ENCODE measurements at places on chromosomes 7 and 10. TPM values are rescaled to one million over a fixed set of nuclear protein-coding genes. Genes with fewer than 3 reads are reported as not detected.

The ZNF804B gene
- total RNA-seq = not detected

The STEAP4 gene
- total RNA-seq = 318 TPM

The PAPOLB gene
- total RNA-seq = 0.12 TPM

The BMPER gene
- 5.4 TPM for total RNA-seq

The ITIH2 gene
- not detected for total RNA-seq

The SCART1 gene
- total RNA-seq = 1.3 TPM

The FFAR4 gene
- total RNA-seq = 3.0 TPM

The ASAH2 gene
- 0.60 TPM for total RNA-seq

The PCBD1 gene
- 75.6 TPM for total RNA-seq

The IQUB gene
- 1.6 TPM for total RNA-seq

The ZNRF2 gene
- 17.5 TPM for total RNA-seq

The LRRD1 gene
- total RNA-seq = not detected

The LEP gene
- total RNA-seq = 278 TPM

The PHKG1 gene
- 0.96 TPM for total RNA-seq

- DNase-seq = no peak
Observed at GRCh38 chr7:142487124-142487523, 229.3 kb upstream of the PRSS58 start.

DNA sequence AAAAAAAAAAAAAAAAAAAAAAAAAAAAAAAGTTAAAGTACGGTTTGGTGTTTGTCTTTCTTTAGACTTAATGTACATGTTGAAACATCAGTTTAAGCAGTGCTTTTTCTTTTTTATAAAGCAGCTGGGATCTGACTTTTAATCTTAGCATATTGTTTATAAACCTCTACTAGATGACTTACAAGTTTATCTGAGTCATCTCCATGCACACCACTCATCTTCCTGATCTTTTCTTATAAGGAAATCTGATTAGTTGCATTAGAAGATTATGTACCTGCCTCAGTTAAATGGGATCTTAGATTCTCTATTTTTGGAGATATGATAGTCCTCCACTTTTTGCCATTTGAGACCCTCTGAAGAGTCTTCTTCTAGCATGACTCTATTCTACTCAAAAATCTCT is 391.9 kb upstream of the LRGUK start:
- no peak for DNase-seq

- no peak for DNase-seq
Observed at GRCh38 chr7:141466151-141466904, 84.9 kb upstream of the AGK start.

GRCh38 chr7:157009778-157010587 is 480 bp downstream of the MNX1 start:
- no peak for DNase-seq

DNA sequence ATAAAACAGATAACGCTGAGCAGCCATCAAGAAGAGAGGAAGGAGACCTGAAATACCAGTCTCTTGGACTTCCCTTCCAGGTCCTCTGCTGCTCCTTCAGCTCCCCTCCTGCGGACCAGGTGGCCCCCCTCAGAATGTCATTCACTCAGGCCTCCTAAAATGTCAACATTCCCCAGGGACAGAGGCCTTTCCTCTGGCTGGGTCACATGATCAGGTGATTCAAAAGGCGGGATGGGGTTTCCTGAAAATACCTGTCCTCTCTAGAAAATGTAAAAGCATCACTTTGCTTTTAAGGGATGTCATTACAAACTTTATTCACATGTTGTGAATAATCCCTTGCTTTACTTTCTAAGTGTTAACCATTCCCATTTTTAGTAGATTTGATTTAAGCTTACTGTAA is 311.1 kb downstream of the INHBA start:
- DNase-seq = no peak

- no peak for DNase-seq
Observed at GRCh38 chr7:124722292-124722691, 43.3 kb downstream of the GPR37 start.

- no peak for DNase-seq
Observed at GRCh38 chr10:107083388-107084009, 81.0 kb downstream of the SORCS1 start.

GRCh38 chr7:129386506-129386905 is 47.7 kb upstream of the STRIP2 start:
- no peak for DNase-seq

DNA sequence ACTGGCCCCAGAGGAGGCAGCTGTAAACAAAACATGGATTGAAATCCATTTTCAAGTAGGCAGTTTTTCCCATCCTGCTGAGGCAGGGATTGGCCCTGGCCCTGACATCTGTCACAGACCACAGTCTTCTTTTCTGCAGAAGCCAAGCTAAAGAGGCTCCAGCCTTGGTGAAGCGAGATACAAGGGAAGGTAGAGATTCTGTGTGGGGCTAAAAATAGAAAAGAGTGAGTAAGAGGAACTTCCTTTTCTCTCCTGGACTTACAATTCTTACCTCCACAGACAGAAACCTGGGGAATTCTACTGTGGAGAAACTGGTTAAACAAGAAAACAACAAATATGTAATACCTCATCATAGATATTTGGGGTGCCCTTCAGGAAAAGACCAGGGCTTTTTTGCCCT is 624.8 kb upstream of the FZD8 start:
- no peak for DNase-seq

- DNase-seq = no peak
Observed at GRCh38 chr7:11294965-11295364, 321.3 kb downstream of the PHF14 start.

- DNase-seq = no peak
Observed at GRCh38 chr7:94888995-94889523, 18.3 kb upstream of the PPP1R9A start.

DNA sequence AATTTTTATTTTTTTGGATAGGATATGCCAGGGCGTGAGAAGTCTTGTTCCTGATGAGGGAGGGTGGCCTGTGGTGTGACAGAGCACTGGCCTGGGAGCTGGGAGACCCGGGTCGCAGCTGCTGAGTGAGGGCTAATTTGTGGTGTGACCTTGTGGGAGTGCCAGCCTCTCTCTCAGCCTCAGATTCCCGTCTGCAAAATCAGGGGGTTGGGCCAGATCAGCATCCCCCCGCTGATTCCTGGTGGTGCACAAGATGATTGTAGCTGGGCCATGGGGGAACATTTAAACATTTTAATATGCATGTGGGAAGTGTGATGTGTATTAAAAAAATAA is 14.9 kb downstream of the TSPAN15 start:
- DNase-seq = no peak

- no peak for DNase-seq
Observed at GRCh38 chr7:37107047-37107750, 341.5 kb downstream of the ELMO1 start.

- DNase-seq = no peak
Observed at GRCh38 chr7:1855725-1856160, 185.7 kb downstream of the ELFN1 start.

DNA sequence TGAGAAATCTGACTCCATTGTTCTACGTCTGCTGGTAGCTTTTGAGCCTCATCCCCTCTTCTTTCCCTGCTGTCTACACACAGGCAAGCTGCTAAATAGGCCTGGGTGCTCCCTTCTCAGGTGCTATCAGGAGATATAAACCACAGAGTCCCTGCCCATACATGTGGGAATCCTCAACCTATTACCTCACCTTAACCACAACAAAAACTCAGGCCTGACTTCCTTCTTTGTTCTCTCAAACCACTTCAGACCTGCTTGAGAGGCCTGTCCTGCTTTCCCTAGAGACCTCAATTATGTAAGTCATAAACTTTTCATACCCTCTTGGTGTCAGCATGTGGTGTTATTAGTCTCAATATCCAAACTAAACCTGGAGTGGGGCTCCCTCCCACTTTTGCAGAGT is 75.0 kb upstream of the MAGI2 start:
- DNase-seq = no peak

DNA sequence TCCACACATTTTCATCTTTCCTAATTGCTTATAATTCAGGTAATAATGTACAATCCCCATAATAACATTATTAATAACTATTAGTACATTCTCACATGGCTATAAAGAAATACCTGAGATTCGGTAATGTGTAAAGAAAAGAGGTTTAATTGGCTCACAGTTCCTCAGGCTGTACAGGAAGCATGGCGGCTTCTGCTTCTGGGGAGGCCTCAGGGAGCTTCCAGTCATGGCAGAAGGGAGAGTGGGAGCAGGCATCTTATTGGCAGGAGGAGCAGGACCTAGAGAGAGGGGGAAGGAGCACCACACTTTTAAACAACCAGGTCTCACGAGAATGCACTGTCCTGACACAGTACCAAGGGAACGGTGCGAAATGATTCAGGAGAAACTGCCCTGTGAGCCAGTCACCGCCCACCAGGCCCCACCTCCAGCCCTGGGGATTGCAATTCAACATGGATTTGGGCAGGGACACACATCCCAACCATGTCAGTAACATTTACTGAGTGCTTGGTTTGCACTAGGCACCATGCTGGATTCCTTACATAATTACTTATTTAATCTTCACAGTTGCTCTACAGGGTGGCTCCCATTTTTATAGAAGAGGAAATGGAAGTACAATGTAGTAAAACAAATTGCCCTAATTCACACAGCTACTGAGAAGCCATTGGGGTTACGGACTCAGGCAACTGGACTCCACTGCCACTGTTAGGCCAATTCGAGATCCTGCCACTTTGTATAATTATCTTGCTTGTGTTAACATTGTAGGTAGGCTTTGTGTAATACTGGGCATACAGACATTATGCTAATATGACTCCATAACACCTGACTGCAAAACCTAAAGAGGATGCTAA is 8.7 kb upstream of the ESYT2 start:
- no peak for DNase-seq

DNA sequence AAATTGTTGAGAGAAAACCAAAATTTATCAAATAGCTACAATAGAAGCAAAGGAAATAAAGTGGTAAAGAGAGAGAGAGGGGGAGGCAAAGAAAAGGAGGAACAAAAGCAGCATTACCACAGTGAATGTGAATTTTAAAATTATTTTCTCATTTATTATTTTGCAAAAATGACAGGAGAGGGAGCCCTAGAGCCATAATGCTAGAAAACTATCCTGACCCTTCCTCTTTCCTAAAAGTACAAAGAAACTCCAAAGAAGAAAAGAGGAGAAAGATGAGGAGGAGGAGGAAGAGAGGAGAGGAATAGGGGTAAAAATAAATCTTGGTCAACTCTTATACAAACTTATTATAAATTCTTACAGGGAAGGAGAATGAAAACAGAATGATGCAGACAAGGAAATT is 921.5 kb downstream of the NRG3 start:
- DNase-seq = no peak

All from omental fat pad (tissue), 4 donors.